Aorta (tissue), 5 donors: ENCODE measurements at places on chromosomes 3 and 15. TPM values are rescaled to one million over a fixed set of nuclear protein-coding genes. Genes with fewer than 3 reads are reported as not detected.

The SPATA12 gene
- total RNA-seq, result not detected

The SRGAP3 gene
- 2.0 TPM for total RNA-seq

The RHCG gene
- not detected for total RNA-seq

The GOLGA6L7 gene
- not detected for total RNA-seq

DNA sequence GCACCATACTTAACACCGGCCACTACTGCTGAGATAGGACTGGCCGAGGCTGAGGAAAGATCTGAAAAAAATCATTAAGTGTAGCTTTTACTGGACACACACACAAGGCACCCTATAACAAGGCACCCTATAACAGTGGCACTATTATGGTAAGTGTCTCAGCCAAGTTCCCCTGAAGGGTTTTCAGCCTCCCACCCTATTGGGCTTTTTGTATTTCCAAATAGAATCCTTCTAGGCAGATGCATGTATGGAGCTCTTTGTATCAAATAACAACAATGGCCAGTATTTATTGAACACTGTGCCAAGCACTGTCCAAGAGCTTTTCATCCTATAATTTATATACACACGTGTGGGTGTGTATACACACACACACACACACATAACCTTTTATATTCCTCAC is 6.7 kb upstream of the DNAJA4 start:
- no peaks in the 10 kb centered on the region for H3K36me3 ChIP-seq
- no peak for DNase-seq
- H3K4me3 ChIP-seq, result no peak overlapping the region
- H3K27ac ChIP-seq, result no peak overlapping the region
- no peaks in the 10 kb centered on the region for H3K27me3 ChIP-seq

- no peaks in the 10 kb centered on the region for H3K4me1 ChIP-seq
- DNase-seq, result no peak
- H3K27ac ChIP-seq, result no peak overlapping the region
- peaks cover 5% of the 10 kb centered on the region for H3K36me3 ChIP-seq
- no peak overlapping the region for H3K4me3 ChIP-seq
Observed at GRCh38 chr3:73379465-73379864, 245.3 kb downstream of the PDZRN3 start.

- no peaks in the 10 kb centered on the region for H3K27me3 ChIP-seq
- H3K4me3 ChIP-seq, result no peak overlapping the region
- no peak overlapping the region for H3K27ac ChIP-seq
- no peaks in the 10 kb centered on the region for H3K4me1 ChIP-seq
Observed at GRCh38 chr3:139827833-139828232, 107.2 kb upstream of the CLSTN2 start.

The ZNF639 gene
- 36.9 TPM for total RNA-seq

GRCh38 chr15:72474912-72475628 is 940 bp downstream of the ARIH1 start:
- H3K4me1 ChIP-seq, result peaks cover 3% of the 10 kb centered on the region
- H3K4me3 ChIP-seq, result peak overlapping the region; percentile 64
- peak overlapping the region; percentile 98 for H3K27ac ChIP-seq
- H3K36me3 ChIP-seq, result no peaks in the 10 kb centered on the region
- DNase-seq, result peak; percentile 92

The GOLGA8G gene
- not detected for total RNA-seq

- no peaks in the 10 kb centered on the region for H3K27me3 ChIP-seq
- no peak overlapping the region for H3K4me3 ChIP-seq
- H3K4me1 ChIP-seq, result no peaks in the 10 kb centered on the region
Observed at GRCh38 chr3:129609591-129610182, 3.2 kb upstream of the PLXND1 start.

GRCh38 chr3:167941234-167941995 is 154.3 kb downstream of the GOLIM4 start:
- H3K36me3 ChIP-seq, result no peaks in the 10 kb centered on the region
- H3K4me3 ChIP-seq, result no peak overlapping the region
- peaks cover 1% of the 10 kb centered on the region for H3K27me3 ChIP-seq
- no peak overlapping the region for H3K27ac ChIP-seq
- peak; percentile 71 for DNase-seq
- no peaks in the 10 kb centered on the region for H3K4me1 ChIP-seq

DNA sequence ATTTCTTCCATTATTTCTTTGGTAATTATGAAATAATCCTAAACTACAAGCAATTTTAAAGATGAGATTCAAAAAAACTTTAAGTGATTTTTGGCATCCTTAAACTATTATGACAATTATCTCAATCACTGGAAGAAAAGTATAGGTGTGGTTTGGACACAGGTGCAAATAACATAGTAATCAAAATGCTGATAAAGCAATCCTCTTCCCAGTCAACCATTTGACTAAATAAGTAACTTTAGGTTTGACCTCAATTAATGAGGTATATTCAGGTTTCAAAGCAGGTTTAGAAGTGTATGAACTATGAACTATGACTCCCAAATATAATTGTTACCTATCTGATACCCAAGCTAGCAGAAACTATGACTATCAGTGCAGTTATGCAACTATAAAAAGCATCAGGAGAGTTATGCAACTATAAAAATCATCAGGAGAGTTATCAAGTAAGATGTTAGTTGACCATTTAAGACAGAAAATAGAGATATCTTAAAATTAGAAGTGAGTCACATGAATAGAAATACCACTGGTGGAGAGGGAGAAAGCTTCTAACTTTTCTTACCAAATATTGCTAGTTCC is 8.9 kb upstream of the CNTN3 start:
- no peaks in the 10 kb centered on the region for H3K27me3 ChIP-seq
- H3K27ac ChIP-seq, result no peak overlapping the region
- no peaks in the 10 kb centered on the region for H3K36me3 ChIP-seq

DNA sequence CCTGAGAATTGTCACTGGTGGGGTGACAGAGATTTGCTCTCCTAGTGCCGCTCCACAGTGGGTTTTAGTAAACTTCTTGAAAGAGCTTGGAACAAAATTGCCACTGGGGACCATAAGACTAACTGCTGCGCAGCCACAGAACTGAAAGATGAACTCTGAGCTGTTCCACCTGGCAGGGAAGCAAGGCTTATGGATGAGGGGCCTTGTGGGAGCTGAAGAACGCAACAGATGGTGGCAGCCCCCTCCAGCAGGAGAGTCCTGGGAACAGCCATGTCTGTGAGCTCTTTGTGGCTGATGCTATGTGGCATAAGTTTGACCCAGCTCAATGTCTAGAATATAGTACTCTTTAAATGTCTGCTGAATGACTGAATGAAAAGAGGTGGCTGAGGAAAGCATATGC is 66.8 kb upstream of the C2CD4B start:
- DNase-seq, result no peak
- H3K4me3 ChIP-seq, result no peak overlapping the region
- H3K27me3 ChIP-seq, result no peaks in the 10 kb centered on the region
- H3K4me1 ChIP-seq, result no peaks in the 10 kb centered on the region

GRCh38 chr3:16606398-16606797 is 1.2 kb upstream of the DAZL start:
- no peaks in the 10 kb centered on the region for H3K4me1 ChIP-seq
- H3K36me3 ChIP-seq, result no peaks in the 10 kb centered on the region
- H3K27me3 ChIP-seq, result no peaks in the 10 kb centered on the region

- no peak for DNase-seq
- no peaks in the 10 kb centered on the region for H3K27me3 ChIP-seq
- H3K27ac ChIP-seq, result no peak overlapping the region
- H3K4me1 ChIP-seq, result no peaks in the 10 kb centered on the region
- no peak overlapping the region for H3K4me3 ChIP-seq
Observed at GRCh38 chr15:56034514-56034913, 41.1 kb upstream of the NEDD4 start.

The RTP3 gene
- total RNA-seq, result not detected

The ALDH1A3 gene
- total RNA-seq, result 7.0 TPM
